ENCODE measurements at places on chromosomes 16 and 17. TPM values are rescaled to one million over a fixed set of nuclear protein-coding genes. Genes with fewer than 3 reads are reported as not detected.

Gene CDT1
- 2.9 TPM for total RNA-seq

Gene WSCD1
- not detected for total RNA-seq

Gene PLLP
- total RNA-seq = under 0.01 TPM

Gene HOXB8
- total RNA-seq = not detected

Gene RPL38
- 728 TPM for total RNA-seq

Gene SLC12A3
- not detected for total RNA-seq

Gene LYRM1
- 44.9 TPM for total RNA-seq

Gene ABCC12
- not detected for total RNA-seq

Gene FGF11
- total RNA-seq = 0.29 TPM

Gene LHX1
- not detected for total RNA-seq

Gene DOC2A
- total RNA-seq = not detected

Gene NPIPA8
- total RNA-seq = not detected

Gene RGS11
- 0.59 TPM for total RNA-seq

Gene KRT24
- not detected for total RNA-seq

Gene CFAP119
- 2.9 TPM for total RNA-seq

Gene MT1H
- not detected for total RNA-seq

Gene CES5A
- not detected for total RNA-seq

Gene TP53TG3D
- 0.29 TPM for total RNA-seq

Gene NETO2
- total RNA-seq = 3.5 TPM

Gene IL21R
- 13.8 TPM for total RNA-seq

Gene CTRB2
- total RNA-seq = not detected

Gene C16orf46
- 2.2 TPM for total RNA-seq

Gene ASGR2
- under 0.01 TPM for total RNA-seq

Gene DCUN1D3
- total RNA-seq = 33.7 TPM

Gene C1QL1
- total RNA-seq = not detected

Gene CA10
- total RNA-seq = not detected

Gene PPP1R1B
- not detected for total RNA-seq

Gene GP1BA
- total RNA-seq = not detected

Gene ANKRD40CL
- total RNA-seq = 0.36 TPM

Gene EXOC3L1
- total RNA-seq = not detected

Gene DPEP3
- not detected for total RNA-seq
